ENCODE measurements at places on chromosomes 1 and 21. TPM values are rescaled to one million over a fixed set of nuclear protein-coding genes. Genes with fewer than 3 reads are reported as not detected.

GRCh38 chr1:203121186-203122015 is 6.1 kb upstream of the ADORA1 start:
- no peak overlapping the region for H3K4me3 ChIP-seq
- DNase-seq, result no peak
- peaks cover 21% of the 10 kb centered on the region for H3K27me3 ChIP-seq
- H3K4me1 ChIP-seq, result peaks cover 9% of the 10 kb centered on the region
- H3K36me3 ChIP-seq, result no peaks in the 10 kb centered on the region

DNA sequence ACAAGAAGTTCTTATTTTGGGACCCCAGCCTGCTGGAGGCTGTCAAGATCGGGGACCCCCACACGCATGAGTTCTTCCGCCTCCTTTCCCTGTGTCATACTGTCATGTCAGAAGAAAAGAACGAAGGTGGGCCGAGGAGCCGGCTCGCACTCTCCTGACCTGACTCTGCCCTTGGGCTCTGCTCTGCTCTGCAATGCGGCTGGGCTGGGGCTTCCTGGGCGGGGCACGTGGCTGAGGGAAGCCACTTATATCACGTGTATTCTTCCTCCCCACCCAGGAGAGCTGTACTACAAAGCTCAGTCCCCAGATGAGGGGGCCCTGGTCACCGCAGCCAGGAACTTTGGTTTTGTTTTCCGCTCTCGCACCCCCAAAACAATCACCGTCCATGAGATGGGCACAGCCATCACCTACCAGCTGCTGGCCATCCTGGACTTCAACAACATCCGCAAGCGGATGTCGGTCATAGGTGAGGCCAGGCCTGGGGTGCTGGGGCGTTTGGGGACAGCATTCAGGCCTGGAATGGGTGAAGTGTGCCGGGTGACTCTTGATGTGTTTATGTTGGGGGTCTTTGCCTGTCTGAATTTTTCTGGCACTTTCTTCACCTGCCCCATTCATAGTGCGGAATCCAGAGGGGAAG is 17.6 kb downstream of the ATP8B2 start:
- H3K4me1 ChIP-seq, result no peaks in the 10 kb centered on the region
- no peaks in the 10 kb centered on the region for H3K27me3 ChIP-seq
- H3K4me3 ChIP-seq, result no peak overlapping the region
- no peaks in the 10 kb centered on the region for H3K36me3 ChIP-seq
- H3K27ac ChIP-seq, result no peak overlapping the region

The KCNH1 gene
- total RNA-seq, result 1.6 TPM

- H3K27ac ChIP-seq, result no peak overlapping the region
- peaks cover 22% of the 10 kb centered on the region for H3K4me1 ChIP-seq
- peak; percentile 53 for DNase-seq
- no peaks in the 10 kb centered on the region for H3K36me3 ChIP-seq
- H3K27me3 ChIP-seq, result no peaks in the 10 kb centered on the region
Observed at GRCh38 chr1:81703756-81704463, 96.8 kb upstream of the ADGRL2 start.

GRCh38 chr1:155514582-155515187 is 47.9 kb downstream of the ASH1L start:
- H3K36me3 ChIP-seq, result no peaks in the 10 kb centered on the region
- no peaks in the 10 kb centered on the region for H3K4me1 ChIP-seq
- no peak for DNase-seq
- H3K27ac ChIP-seq, result no peak overlapping the region

DNA sequence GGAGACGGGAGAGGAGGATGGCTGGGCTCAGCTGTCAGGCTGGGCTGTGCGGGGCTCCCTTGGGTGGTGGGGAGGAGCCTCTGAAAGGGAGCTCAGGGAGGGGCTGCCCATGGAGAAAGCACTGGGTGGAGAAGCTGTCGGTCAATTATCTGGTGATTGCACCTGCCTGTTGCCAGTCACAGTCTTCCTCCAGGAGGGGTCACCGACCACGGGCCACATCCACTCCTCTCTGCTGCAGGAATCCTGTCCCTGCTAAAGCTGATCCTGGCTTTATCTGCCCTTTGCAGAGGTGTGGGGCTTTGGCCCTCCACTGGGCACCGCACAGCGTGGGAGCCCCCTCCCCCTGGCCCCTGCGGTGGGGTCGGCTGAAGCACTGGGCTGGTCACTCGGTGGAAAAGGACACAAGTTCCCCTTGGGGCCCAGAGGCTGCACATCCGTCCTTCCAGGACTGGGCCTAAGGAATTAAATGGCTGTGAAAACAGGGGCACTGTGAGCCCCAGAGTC is 21.8 kb upstream of the COL18A1 start:
- peaks cover 19% of the 10 kb centered on the region for H3K4me1 ChIP-seq
- no peak overlapping the region for H3K27ac ChIP-seq
- H3K27me3 ChIP-seq, result no peaks in the 10 kb centered on the region
- no peak overlapping the region for H3K4me3 ChIP-seq
- DNase-seq, result no peak

DNA sequence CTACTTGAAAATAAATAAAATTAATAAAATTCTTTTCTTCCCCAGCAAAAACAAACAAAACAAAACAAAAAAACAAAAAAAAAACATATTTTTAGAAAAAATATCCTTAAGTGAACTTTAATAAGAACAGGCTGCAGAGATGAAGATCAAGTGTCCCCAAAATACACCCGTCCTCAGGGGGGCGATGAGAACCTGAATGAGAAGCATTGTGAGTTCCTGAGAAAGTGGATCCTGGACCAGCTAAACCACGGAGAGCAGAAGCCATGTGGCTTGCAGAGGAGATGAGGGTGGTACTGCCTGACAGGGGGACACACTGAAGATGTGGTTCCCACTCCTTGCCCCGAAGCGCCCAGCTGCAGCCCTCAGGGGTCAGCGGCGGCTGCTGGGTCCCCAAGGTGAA is 89.3 kb downstream of the ITPKB start:
- no peak for DNase-seq
- H3K4me3 ChIP-seq, result no peak overlapping the region
- H3K4me1 ChIP-seq, result peaks cover 31% of the 10 kb centered on the region
- no peak overlapping the region for H3K27ac ChIP-seq
- no peaks in the 10 kb centered on the region for H3K36me3 ChIP-seq
- H3K27me3 ChIP-seq, result no peaks in the 10 kb centered on the region

DNA sequence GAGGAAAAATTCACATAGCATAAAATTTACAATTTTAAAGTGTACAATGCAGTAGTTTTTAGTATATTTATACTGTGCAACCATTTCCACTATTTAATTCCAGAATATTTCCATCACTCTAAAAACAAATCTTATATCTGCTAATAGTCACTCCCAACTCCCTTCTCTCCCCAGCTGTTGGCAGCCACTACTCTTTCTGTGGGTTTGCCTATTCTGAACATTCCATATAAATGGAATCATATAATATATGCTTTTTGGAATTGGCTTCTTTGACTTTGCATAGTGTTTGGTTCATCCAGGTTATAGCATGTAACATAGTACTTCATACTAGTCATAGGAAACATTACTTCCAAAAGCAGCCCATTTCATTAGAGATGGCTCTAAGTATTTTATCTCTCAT is 25.0 kb upstream of the TMEM39B start:
- peaks cover 20% of the 10 kb centered on the region for H3K36me3 ChIP-seq
- H3K4me1 ChIP-seq, result no peaks in the 10 kb centered on the region
- H3K27me3 ChIP-seq, result no peaks in the 10 kb centered on the region
- no peak overlapping the region for H3K27ac ChIP-seq

The PPIAL4G gene
- total RNA-seq, result 0.09 TPM

DNA sequence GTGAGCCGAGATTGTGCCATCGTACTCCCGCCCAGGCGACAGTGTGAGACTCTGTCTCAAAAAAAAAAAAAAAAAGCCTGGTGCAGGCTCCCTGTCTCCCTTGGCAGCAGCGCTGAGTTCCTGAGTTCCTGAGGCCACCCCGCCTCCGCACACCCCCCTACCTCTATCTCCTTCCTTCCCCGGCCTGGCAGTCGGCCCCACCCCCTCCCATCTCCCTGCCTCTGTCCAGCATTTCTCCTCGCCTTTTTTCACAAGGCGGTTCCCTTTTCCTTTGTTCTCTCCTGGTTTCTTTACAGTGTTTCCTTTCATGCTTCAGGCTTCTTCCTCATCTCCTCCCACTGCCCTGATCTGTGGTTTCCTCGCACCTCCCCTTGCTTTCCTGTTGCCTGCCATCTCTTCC is 2.7 kb downstream of the RORC start:
- DNase-seq, result peak; percentile 88
- peaks cover 13% of the 10 kb centered on the region for H3K4me1 ChIP-seq
- no peaks in the 10 kb centered on the region for H3K36me3 ChIP-seq
- H3K4me3 ChIP-seq, result peak overlapping the region; percentile 14
- no peak overlapping the region for H3K27ac ChIP-seq

The FALEC gene
- total RNA-seq, result not detected

DNA sequence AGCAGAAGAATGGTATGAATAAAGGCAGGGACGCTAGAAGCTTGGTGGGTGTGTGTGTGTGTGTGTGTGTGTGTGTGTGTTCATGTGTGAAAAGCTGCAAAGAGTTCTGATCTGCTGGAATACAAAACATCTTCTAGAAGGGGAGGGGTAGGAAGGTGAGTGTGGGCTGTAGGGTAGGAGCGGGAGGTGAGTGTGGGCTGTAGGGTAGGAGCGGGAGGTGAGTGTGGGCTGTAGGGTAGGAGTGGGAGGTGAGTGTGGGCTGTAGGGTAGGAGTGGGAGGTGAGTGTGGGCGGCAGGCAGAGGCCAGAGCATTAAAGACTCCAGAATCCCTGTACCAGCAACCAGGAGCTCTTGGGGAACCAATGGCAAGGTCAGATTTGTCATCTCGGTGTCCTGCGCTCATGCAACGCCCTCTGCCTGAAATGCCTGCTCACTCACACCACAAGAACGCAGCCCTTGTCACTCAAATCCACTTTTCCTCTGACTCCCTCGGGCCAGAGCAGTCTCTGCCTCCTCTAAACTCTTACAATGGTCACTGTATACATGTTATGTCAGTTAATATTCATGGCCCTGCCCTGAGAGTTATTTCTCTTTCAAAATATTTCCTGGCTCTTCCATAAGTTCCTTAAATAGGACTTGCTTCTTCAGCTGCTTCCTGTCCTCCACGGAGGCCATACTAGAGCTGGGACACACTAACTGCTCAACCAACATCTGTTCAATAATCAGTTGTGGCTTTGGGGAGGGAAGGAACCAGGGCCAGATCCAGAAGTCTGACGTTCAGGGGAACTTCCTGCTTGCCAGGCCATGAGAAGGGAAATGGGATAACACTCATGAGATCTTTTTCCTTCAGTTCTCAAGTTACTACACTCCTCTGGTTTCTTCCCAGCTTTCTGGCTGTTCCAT is 53.6 kb upstream of the ZNF644 start:
- no peak overlapping the region for H3K27ac ChIP-seq
- H3K27me3 ChIP-seq, result no peaks in the 10 kb centered on the region
- no peak for DNase-seq
- no peak overlapping the region for H3K4me3 ChIP-seq
- peaks cover 7% of the 10 kb centered on the region for H3K4me1 ChIP-seq

DNA sequence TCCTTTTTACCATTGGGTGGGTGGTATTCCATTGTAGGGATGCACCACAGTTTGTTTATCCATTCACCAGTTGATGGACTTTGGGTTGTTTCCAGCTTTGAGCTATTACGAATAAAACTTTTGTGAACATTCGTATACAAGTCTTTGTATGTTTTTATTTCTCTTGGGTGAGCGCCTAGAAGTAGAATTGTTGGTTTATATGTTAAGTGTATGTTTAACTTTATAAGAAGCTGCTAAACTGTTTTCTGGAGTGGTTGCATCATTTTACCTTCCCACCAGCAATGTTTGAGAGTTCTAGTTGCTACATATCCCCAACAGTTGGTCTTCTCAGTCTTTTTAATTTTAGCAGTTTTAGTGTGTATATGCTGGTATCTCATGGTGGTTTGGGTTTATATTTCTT is 132.5 kb downstream of the PEX14 start:
- H3K36me3 ChIP-seq, result no peaks in the 10 kb centered on the region
- no peak overlapping the region for H3K27ac ChIP-seq
- H3K4me3 ChIP-seq, result no peak overlapping the region
- H3K27me3 ChIP-seq, result no peaks in the 10 kb centered on the region
- peaks cover 7% of the 10 kb centered on the region for H3K4me1 ChIP-seq
- no peak for DNase-seq

- H3K27ac ChIP-seq, result no peak overlapping the region
- DNase-seq, result no peak
- no peaks in the 10 kb centered on the region for H3K27me3 ChIP-seq
- H3K4me1 ChIP-seq, result no peaks in the 10 kb centered on the region
- no peak overlapping the region for H3K4me3 ChIP-seq
Observed at GRCh38 chr1:158800526-158800925, 19.5 kb upstream of the OR6N2 start.

GRCh38 chr21:33938381-33938780 is 22.8 kb upstream of the ATP5PO start:
- H3K27ac ChIP-seq, result no peak overlapping the region
- H3K4me1 ChIP-seq, result no peaks in the 10 kb centered on the region
- no peaks in the 10 kb centered on the region for H3K27me3 ChIP-seq
- DNase-seq, result no peak
- no peaks in the 10 kb centered on the region for H3K36me3 ChIP-seq

GRCh38 chr1:14930247-14930965 is 223.1 kb upstream of the TMEM51 start:
- H3K27ac ChIP-seq, result no peak overlapping the region
- no peak for DNase-seq

DNA sequence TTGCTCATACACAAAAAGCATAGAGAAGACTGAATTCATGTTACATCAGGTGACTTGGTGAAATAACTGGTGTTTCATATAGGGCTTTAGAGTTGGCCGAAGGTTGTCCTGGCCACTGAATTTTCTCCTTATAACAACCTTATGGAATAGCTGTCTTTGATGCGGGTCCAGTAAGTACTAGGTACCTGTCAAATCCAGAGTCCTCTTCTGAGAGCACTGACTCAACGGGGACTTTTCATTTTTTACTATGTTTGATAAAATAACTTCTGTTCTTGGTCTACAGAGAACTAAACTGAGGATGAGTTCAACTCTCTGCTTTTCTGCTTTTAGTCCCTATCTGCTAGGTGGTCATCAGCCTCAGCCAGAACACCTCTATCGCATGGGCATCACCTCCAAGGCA is 76.1 kb upstream of the JAK1 start:
- H3K4me3 ChIP-seq, result no peak overlapping the region
- H3K27ac ChIP-seq, result no peak overlapping the region
- H3K36me3 ChIP-seq, result no peaks in the 10 kb centered on the region
- no peaks in the 10 kb centered on the region for H3K4me1 ChIP-seq

DNA sequence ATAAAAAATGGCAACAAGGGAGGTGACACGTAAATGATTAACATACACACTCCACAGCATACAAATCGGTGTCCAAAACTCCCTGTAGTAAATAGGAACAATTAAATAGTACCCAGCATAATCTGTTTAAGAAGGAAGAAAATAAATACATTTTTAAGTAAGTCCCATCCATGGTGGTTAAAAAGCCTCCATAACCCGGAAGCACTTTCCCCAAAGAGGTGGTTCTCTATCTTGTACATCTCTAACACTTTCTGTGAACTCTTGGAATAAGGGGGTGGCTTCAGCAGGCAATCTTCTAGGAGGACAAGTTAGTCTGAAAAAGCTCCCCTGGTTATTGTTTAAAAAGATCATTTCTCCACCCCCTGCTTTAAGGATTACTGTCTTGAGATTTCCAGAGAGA is 76.9 kb downstream of the PTPN14 start:
- H3K4me1 ChIP-seq, result peaks cover 22% of the 10 kb centered on the region
- H3K27me3 ChIP-seq, result no peaks in the 10 kb centered on the region
- no peak overlapping the region for H3K4me3 ChIP-seq
- no peaks in the 10 kb centered on the region for H3K36me3 ChIP-seq
- H3K27ac ChIP-seq, result no peak overlapping the region

GRCh38 chr1:203148127-203148526 is 20.6 kb downstream of the ADORA1 start:
- H3K27me3 ChIP-seq, result no peaks in the 10 kb centered on the region
- peaks cover 43% of the 10 kb centered on the region for H3K4me1 ChIP-seq
- H3K27ac ChIP-seq, result no peak overlapping the region
- H3K4me3 ChIP-seq, result no peak overlapping the region
- no peaks in the 10 kb centered on the region for H3K36me3 ChIP-seq

- DNase-seq, result no peak
- peaks cover 20% of the 10 kb centered on the region for H3K36me3 ChIP-seq
- H3K27me3 ChIP-seq, result peaks cover 17% of the 10 kb centered on the region
- H3K4me1 ChIP-seq, result peaks cover 28% of the 10 kb centered on the region
- H3K27ac ChIP-seq, result no peak overlapping the region
Observed at GRCh38 chr1:183632964-183633363, 2.6 kb downstream of the ARPC5 start.

Data from neural progenitor cell (in vitro differentiated cells).